Left ventricle myocardium inferior (tissue), 1 donor: ENCODE measurements at places on chromosomes 5 and 9. TPM values are rescaled to one million over a fixed set of nuclear protein-coding genes. Genes with fewer than 3 reads are reported as not detected.

- DNase-seq = no peak
These were observed 699.0 kb downstream of the BRINP1 start for GRCh38 chr9:118670011-118670953.

- no peak for DNase-seq
These were observed 98.0 kb downstream of the PLPPR1 start for GRCh38 chr9:101126556-101126955.

PLEKHG4B gene
- not detected for total RNA-seq

DNA sequence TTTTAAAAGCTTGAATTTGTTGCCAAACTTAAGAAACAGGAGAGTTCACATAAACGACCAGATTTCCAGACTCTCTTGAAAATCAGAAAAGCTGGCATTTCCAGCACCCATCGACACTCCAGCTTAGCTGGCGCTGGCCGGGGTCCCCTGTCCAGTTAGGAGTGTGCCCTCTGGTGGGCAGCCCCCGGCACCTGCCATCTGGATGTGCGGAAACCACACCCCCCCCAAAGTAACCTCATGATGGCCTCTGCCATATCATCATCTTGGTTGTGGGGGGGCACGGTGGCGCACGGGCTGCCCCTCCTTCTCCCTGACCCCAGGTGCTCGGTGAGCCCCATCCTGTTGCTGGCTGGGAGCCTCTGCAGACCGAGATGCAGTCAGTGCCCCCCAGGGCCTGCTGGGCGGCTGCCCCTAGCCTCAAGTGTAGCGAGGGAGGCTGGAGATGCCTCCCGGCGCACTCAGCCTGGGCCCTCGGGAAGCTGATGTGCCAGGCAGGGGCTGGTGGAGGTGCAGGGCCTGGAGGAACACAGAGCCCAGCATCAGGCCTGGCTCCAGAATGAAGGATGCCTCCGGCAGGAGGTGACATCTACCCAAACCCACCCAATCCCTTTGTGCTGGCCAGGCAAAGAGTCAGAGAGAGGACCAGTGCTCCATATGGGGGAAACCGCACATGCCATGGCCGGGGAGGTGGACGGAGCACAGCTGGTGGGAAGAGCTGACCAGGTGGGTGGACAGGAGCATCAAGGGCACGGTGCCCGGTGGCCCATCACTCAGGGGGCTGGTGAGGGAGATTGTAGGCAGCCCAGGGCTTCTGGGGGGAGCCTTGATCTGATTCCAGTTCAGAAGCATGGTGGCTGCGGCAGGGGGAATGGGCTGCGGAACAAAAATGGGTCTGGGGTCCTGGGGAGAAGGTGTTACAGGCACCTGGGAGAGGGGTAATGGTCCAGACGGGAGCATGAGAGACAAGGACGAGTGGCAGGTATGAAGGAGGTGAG is 70.6 kb downstream of the ADAMTS2 start:
- DNase-seq = no peak

GRCh38 chr5:893137-893506 is 438 bp downstream of the TRIP13 start:
- no peak for DNase-seq

- no peak for DNase-seq
These were observed 105.4 kb downstream of the DCP2 start for GRCh38 chr5:113081881-113082546.

GMCL2 gene
- not detected for total RNA-seq

GRCh38 chr9:109745335-109746283 is 34.4 kb upstream of the PALM2AKAP2 start:
- peak; percentile 73 for DNase-seq

LRRC70 gene
- total RNA-seq = 0.77 TPM

KCNN2 gene
- 7.2 TPM for total RNA-seq

FBN2 gene
- total RNA-seq = 34.1 TPM

DND1 gene
- 0.47 TPM for total RNA-seq

- DNase-seq = no peak
These were observed 1242.3 kb upstream of the WWC1 start for GRCh38 chr5:167049043-167049663.

DNA sequence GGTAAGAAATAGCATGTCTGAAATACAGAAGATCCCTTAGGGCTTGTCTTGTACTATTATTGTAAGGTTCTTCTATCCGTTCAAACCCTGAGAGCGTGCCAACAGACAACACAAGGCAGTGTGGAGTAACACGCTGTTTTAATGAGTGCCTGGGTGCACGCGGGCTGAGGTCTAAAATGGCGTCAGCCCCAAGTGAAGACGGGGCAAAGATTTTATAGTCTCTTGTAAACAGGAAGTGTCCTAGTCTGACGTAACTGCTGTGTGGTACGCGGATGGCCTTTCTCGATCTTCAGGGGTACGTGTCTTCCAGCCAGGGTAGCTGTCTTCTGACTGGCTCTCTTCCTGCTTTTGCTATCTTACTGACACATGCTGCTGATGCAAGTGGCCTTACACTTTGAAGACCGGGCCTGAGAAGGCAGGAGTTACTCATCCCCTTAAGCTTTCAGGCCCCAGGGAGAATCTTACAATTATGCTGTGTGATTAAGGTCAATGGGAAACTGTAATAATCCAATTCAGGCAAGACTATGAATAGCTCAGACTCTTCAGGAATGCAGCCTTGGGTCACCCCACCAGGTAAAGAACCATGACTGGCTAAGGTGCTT is 1812.0 kb upstream of the CDH9 start:
- no peak for DNase-seq

GRCh38 chr5:92544596-92544995 is 1036.4 kb downstream of the NR2F1-AS1 start:
- no peak for DNase-seq

- DNase-seq = peak; percentile 99
These were observed at the start of gene GM2A for GRCh38 chr5:151252762-151253604. Gene GM2A (plus strand): TSS chr5:151253185. CDS start chr5:151253217, 32 bp downstream.

TRIM7 gene
- 6.4 TPM for total RNA-seq

DNA sequence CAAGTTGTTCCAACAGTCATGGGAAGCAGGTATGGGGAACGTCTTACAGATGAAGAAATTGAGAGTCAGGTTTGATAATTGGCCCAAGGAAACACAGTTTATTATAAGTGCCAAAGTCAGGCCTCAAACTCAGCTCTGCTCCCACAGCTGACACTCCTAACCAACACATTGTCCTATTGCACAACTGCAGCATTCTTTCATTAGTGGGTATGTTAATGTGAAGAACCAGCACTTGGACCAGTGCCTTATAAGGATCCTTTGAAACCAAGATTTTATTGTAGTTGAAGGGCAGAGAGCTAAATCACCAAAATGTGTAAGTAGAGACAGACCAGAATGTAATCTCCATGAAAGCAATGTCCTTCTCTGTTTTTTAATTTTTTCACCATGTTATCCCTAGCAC is 56.1 kb downstream of the GRIA1 start:
- DNase-seq = no peak

- no peak for DNase-seq
These were observed 8.4 kb upstream of the HAND1 start for GRCh38 chr5:154486427-154486866.

GRCh38 chr5:149809931-149810691 is 80.0 kb downstream of the PPARGC1B start:
- no peak for DNase-seq
